ENCODE measurements at places on chromosomes 7 and 10.
A peak's percentile ranks its signal among the peaks of the same experiment; 100 is the strongest.

- no peak for DNase-seq
Observed at GRCh38 chr10:63466144-63466935, 563 bp upstream of the JMJD1C start.

- DNase-seq: no peak
Observed at GRCh38 chr7:120658516-120658915, 199.4 kb downstream of the TSPAN12 start.

- DNase-seq: no peak
Observed at GRCh38 chr7:36606976-36607720, 117.1 kb downstream of the AOAH start.

- DNase-seq: no peak
Observed at GRCh38 chr7:81478664-81479063, 291.2 kb downstream of the HGF start.

DNA sequence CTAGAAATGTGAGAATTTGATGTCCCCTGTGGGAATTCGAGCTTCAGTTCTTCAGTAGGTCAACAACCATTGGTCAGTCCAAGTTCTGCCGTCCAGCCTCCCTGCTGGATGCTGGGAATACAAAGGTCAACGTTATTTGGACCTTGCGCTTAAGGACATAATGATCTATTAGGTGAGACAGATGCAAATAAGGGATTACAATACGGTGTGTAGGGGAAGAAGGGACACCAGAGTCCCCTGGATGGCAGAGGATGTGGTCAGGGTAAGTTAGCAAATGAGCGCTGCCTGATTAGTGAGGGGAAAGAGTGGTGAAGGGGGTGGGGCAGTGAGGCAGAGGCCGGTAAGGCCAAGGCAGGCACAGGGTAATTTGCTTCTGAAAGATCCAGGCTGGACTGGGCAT lies 16.2 kb downstream of the CCNY start:
- no peak for DNase-seq

GRCh38 chr10:101512738-101513137 lies 75.3 kb downstream of the POLL start:
- peak; percentile 1 for DNase-seq

GRCh38 chr10:128274938-128275337 lies 148.7 kb upstream of the MKI67 start:
- DNase-seq: no peak

GRCh38 chr10:3969876-3970666 lies 185.1 kb upstream of the KLF6 start:
- DNase-seq: no peak

DNA sequence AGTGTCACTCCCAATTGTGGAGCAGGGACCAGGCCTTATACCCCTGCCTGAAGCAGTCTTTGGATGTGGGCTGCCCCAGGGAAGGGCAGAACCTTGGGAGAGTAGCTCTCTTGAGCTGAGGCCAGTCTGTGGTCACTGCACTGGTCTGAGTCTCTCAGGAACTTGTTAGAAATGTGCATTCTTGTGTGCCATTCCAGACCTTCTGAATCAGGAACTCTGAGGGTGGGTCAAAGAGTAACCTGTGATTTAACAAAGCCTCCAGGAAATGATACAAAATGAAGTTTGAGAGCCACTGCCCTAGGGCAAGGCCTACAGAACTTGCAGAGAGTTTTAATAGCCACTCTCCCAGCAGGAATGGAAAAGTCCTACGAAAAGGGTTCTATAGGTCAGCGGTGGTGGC lies 68.1 kb downstream of the LYZL1 start:
- DNase-seq: no peak

- no peak for DNase-seq
Observed at GRCh38 chr10:12073526-12073925, 4.8 kb downstream of the DHTKD1 start.

GRCh38 chr10:34252111-34252510 lies 563.0 kb downstream of the PARD3 start:
- DNase-seq: no peak

GRCh38 chr10:17122052-17122451 lies 7.6 kb downstream of the CUBN start:
- no peak for DNase-seq

DNA sequence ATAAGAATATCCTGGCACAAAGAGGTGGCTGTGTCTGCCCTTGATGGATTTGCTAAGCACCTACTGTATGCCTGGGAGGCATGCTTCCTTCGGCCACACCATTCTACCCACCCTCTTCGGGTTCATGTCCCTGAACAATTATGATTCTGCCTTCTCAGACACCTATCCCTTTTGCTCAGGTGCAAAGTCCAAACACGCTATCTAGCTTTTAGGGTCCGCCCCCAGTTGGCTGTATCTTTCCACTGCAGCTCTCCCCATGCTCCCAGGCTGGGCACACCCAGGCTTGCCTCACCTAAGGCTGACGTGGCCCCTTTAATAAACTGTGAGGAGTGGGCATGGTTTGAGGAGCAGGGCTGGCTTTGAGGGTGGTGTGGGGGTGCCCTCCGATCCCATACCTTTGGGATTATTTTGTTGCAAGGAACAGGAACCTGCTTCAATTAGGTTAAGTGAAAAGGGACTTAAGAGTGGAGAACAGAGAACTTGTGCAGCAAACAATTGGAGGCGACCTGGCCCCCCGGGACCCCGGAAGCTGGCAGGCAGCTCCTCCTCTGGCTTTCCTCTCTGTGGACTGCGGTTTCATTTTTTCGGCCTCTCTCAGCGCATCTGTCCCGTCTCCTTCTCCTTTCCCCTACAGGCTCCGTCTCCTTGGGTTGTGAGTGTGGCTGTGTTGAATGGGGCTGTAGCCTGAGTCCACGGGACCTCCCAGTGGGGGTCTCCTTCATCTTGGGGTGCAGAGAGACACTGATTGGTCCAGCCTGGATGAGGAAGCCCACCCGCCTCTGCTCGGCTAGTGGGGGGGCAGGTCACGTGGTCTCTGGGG lies 3.8 kb downstream of the CLIP2 start:
- DNase-seq: no peak

- DNase-seq: no peak
Observed at GRCh38 chr10:109616359-109616980, 306.8 kb downstream of the XPNPEP1 start.

GRCh38 chr10:57867241-57867640 lies 400.5 kb downstream of the IPMK start:
- DNase-seq: no peak

GRCh38 chr7:140176122-140176701 lies 571 bp downstream of the KDM7A start:
- DNase-seq: no peak

DNA sequence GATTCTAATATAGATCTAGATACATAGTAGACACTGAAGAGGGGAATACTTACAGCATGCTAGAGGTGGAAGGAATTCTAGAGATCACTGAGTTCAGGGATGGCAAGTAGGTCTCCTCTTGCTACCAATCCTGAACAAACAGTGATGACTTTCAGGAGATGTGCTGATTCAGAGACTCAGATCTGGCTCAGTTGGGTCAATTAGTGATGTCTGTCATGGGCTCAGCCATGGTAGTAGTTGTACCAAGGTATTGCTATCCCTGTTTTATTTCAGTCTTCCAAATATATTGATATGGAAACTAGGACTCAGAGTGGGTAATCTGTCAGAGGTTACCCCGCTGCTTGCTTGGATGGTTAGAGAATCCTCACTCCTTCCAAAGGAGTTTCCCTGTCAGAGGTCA lies 38.5 kb downstream of the UNC5B start:
- no peak for DNase-seq

GRCh38 chr7:27739301-27739908 lies 557 bp upstream of the TAX1BP1 start:
- no peak for DNase-seq

DNA sequence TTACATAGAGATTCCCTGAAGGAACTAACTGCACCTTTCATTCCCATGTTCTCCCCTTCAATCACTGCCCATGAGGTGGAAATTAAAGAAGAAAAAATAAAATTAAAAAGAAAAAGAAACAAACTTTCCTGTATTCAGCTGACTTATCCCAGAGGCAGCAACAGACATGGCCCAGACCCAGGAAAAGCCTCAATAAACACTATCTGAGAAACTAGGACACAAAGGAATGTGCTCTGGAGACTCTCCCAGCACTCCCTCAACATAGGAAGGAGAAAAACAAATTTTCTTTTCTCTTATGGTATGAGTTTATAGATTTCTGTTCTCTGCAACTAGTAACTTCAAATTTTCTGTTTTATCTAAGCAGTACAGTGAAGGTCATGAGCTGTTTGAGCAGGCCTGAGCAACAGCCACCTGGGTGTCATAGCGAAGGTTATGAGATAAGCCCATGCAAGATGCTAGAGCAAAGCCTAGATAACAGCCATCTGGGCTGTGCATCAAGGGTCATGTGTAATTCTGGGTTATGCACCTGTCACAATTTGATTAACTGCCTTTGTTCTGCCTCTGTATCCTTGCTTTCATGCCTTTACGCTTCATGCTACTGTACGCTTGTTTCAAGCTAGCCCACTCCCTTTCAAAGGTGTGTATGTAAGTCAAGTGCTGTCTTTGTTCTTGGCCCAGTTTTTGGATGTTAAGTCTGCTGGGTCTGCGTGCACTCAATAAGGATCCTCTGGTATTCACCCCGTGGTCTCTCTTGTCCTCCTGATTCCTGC lies 11.0 kb upstream of the OR6B1 start:
- no peak for DNase-seq

All from HFF-Myc (cell line).